ENCODE measurements at places on chromosomes 3 and 15.

DNA sequence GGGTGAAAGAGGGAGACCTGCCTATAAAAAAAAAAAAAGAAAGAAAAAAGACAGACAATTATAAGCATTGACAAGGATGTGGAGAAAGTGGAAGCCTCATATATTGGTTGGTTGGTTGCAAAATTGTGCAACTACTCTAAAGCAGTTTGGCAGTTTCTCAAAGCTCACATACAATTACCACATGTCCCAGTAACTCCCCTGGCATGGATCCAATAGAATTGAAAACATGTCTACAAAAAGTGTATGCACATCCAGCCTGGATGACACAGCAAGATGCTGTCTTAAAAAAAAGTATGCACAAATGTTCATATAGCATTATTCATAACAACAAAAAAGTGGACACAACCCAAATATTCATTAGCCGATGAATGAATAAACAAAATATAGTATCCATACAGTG lies 19.5 kb downstream of the SETMAR start:
- DNase-seq = no peak

DNA sequence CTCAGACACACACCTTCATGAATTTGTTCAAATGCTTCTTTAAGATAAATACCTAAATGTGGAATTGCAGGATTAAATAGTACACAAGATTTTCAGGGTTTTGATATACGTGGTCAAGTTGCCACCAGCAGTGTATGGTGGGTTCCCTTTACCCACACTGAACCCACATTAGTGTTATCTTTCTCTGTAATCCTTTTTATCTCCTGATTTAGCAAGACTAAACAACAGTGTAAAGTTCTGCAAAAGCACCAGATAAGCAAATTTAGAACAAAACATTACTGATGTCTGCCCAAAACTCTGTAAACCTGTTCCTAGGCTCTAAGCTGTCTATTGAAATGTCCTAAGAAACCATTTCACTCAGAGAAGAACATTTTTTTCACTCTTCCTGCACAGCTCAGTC lies 352.9 kb downstream of the FHIT start:
- no peak for DNase-seq

GRCh38 chr3:127688416-127689265 lies 15.9 kb downstream of the ABTB1 start:
- DNase-seq = no peak

DNA sequence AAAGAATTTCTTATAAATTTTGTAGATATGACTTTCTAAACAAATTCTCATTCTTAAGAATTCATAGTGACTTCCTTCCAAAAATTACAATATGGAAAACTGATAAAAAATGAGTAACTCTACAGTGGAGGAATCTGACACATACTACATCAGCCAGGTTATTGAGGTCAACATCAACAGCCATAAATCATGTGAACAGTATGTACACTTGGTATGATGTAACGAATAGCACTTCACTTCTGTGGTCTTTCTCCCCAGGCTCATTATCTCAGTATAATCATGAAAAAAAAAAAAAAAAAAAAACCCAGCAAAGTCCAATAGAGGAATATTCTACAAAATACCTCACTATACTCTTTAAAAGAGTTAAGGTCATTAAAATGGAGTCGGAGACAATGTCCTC lies 111.2 kb upstream of the SUCLG2 start:
- DNase-seq = no peak

- no peak for DNase-seq
Measured at GRCh38 chr15:23467110-23467600, 20.1 kb upstream of the GOLGA6L2 start.

DNA sequence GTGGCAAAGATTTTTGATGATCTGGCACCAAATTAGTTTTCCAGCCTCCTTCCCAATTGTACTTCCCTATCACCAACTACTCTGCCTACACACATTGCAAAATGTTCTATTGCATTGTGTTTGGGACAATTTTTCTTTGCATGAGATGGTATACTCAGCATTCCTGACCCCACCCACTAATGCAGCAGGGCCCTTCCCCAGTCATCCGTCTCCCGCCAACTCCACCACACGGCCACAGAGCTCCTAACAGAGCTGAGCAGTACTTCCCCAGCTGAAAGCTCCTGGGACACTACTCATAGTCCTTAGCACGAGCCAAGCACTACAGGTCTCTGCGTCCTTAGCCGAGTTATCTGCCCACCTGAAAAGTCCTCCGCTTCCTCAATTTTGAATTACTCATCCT lies 34.2 kb downstream of the TXNRD3 start:
- DNase-seq = no peak

GRCh38 chr3:75395580-75396315 lies 268.4 kb upstream of the FRG2C start:
- no peak for DNase-seq
